Smooth muscle cell of bladder (primary cell): ENCODE measurements at places on chromosomes 1 and 21. TPM values are rescaled to one million over a fixed set of nuclear protein-coding genes. Genes with fewer than 3 reads are reported as not detected.

Gene EFNA1
- 0.71 and 1.1 TPM in 2 replicates for total RNA-seq

Gene SPATA1
- total RNA-seq, result 0.46 and 0.71 TPM in 2 replicates

Gene FAM131C
- total RNA-seq, result under 0.01 and 0.09 TPM in 2 replicates

Gene PRKAA2
- 2.0 and 2.2 TPM in 2 replicates for total RNA-seq

Gene FCRL1
- total RNA-seq, result not detected in 2 replicates

Gene DONSON
- total RNA-seq, result 8.7 and 9.8 TPM in 2 replicates

Gene EPHA2
- 7.0 and 11.7 TPM in 2 replicates for total RNA-seq

Gene PRAMEF1
- not detected in 2 replicates for total RNA-seq

Gene PRR9
- total RNA-seq, result not detected in 2 replicates

Gene OR2G6
- not detected in 2 replicates for total RNA-seq

Gene C1orf226
- under 0.01 TPM in 2 replicates for total RNA-seq

Gene AXDND1
- total RNA-seq, result 0.14 and 0.28 TPM in 2 replicates

Gene NTRK1
- total RNA-seq, result under 0.01 TPM in 1 of 2 replicates, not detected in the other

Gene PRELP
- total RNA-seq, result 0.14 and 0.37 TPM in 2 replicates

Gene NPHS2
- not detected in 2 replicates for total RNA-seq

Gene SDE2
- 23.0 and 24.2 TPM in 2 replicates for total RNA-seq

Gene SAMSN1
- total RNA-seq, result 0.09 TPM in 1 of 2 replicates, not detected in the other

Gene KCNA3
- 0.14 and 0.18 TPM in 2 replicates for total RNA-seq

Gene DENND2C
- 1.4 and 1.8 TPM in 2 replicates for total RNA-seq

Gene OR2T27
- total RNA-seq, result not detected in 2 replicates

Gene TSTD1
- 16.9 and 27.3 TPM in 2 replicates for total RNA-seq

Gene TMEM61
- not detected in 2 replicates for total RNA-seq

Gene OR6K3
- total RNA-seq, result not detected in 2 replicates

Gene CIART
- total RNA-seq, result 3.0 and 4.6 TPM in 2 replicates

Gene RHBG
- total RNA-seq, result not detected in 2 replicates

Gene REG4
- not detected in 2 replicates for total RNA-seq

Gene HENMT1
- 1.8 and 2.3 TPM in 2 replicates for total RNA-seq

Gene DNAI4
- 5.5 and 11.8 TPM in 2 replicates for total RNA-seq

Gene MYOC
- total RNA-seq, result 0.14 and 0.74 TPM in 2 replicates

Gene FCAMR
- not detected in 2 replicates for total RNA-seq

Gene KANK4
- 0.09 and 0.28 TPM in 2 replicates for total RNA-seq

Gene MIER1
- 21.9 and 27.0 TPM in 2 replicates for total RNA-seq

Gene TRIM67
- total RNA-seq, result under 0.01 TPM in 1 of 2 replicates, not detected in the other
